ENCODE measurements at places on chromosomes 12 and 14.

- no peak for DNase-seq
Observed at GRCh38 chr14:87233266-87233665, 759.7 kb downstream of the GALC start.

DNA sequence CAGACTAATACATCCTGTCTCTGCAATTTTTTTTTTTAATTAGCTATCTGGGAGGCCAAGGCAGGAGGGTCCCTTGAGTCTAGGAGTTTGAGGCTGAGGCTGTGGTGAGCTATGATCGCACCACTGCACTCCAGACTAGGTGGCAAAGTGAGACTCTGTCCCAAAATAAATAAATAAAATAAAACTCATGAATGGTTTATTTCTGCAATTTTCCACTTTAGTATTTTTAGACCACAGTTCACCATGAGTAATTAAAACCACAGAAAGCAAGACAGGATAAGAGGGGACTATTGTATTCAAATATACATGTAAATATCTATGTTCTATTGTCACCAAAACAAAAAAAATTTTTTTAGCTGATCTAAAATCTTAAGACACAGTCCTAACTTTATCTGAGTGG lies 17.8 kb downstream of the TAOK3 start:
- no peak for DNase-seq

DNA sequence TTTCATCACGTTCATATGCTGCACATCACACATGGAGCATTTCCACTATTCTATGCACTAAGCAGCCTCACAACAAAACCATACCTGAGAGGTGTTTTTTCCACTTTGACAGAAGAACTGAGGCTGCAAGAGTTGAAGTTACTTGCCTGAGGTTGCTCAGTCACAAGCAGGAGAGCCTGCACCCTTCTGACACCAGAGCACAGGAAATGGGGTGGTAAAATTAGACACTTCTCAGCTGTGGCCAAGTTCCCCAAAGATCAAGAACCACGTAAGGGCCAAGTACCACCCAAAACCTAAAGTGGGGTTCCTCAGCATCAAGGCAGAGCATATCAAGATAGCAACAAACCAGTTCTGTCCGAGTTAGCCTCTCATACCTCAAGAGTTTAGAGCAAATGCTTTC lies 185.8 kb downstream of the CAPZA3 start:
- no peak for DNase-seq

GRCh38 chr14:21965042-21965441 lies 291.4 kb upstream of the OR4E1 start:
- DNase-seq = peak; percentile 75

GRCh38 chr14:83594874-83595273 lies 1935.1 kb upstream of the FLRT2 start:
- DNase-seq = no peak

DNA sequence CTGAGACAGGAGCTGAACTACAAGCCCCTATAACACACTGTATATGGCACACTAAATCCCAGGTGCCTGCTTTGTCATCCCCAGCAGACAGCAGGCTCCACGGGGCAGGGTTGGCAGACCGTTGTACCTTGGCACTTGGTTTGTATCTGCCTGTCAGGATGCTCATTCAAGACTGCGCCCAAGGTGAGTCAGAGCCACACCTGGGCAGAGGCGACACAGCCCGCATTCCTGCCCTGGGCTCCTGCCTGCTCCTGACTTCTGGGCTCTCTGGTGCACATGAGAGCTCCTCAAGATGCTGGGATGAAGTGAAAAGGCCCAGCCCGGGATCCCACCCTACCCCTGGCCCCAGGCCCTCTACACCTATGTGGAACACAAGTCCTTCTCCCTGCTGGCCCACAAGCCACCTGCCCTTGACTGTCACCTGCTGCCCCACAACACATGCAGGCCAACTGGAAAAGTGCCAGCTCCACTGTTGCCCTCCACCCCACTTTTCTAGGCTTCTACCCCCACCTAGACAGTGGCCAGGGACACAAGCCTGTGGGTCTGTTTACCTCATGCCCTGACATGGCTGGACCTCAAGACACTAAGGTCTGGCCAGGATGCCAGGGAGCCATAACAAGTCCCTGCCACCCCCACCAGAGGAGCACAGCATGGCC lies 30.8 kb upstream of the PNMA1 start:
- DNase-seq = peak; percentile 70

GRCh38 chr12:121701667-121702277 lies 10.8 kb upstream of the TMEM120B start:
- no peak for DNase-seq

- DNase-seq = no peak
Observed at GRCh38 chr12:26828280-26829073, 4.5 kb downstream of the ITPR2 start.

- DNase-seq = no peak
Observed at GRCh38 chr12:90084018-90084417, 375.4 kb upstream of the ATP2B1 start.
